ENCODE measurements at places on chromosomes 2 and 18. TPM values are rescaled to one million over a fixed set of nuclear protein-coding genes. Genes with fewer than 3 reads are reported as not detected.

CNGA3 gene
- not detected for total RNA-seq

DNA sequence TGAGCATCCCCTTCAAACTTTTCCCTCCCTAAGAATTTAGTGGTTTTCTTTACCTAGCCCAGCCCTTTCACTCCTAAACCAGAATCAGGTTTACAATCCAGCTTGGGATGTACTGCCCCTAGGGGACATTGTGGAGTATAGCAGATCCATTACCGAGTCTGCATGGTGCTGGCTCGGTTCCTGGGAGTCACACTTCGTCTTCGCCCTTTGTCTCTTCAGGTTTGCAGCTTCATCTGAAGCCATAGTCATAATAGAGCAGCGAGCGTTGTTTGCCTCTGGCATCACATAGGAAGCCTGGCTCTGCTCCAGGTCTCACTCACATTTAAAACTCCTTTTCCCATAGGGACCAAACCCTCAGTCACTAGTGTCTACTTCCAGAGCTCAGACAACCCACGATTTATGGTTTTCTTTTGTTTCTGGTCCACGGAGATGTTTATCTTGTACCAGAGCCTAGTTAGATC, 16.8 kb upstream of the LYPD6 start:
- DNase-seq = peak; percentile 41

GDF7 gene
- 0.33 TPM for total RNA-seq

GRCh38 chr2:227612546-227613271, 1.9 kb downstream of the SCYGR3 start:
- no peak for DNase-seq

GRCh38 chr2:72889991-72890390, 2.8 kb downstream of the SPR start:
- DNase-seq = no peak

EPG5 gene
- 12.7 TPM for total RNA-seq

DNA sequence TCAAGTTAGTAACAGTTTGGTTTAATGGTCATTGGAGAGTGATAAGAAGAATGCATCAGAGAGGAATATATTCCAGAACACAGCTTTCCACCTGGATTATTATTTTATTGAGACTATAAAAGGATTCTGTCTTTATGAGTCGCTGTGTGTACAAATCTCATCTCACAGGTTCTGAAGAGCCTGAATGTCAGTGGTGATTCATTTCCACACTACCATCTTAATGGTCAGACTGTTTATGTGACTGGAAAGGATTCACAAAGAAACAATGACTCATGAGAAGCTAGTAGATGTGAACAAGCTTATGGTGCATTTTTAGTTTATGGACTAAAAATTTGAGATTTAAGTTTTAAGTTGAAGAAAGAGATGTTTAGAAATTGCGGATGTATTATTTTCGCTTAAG, 685.4 kb upstream of the NRXN1 start:
- DNase-seq = peak; percentile 88

GRCh38 chr2:65663831-65664407, 231.5 kb upstream of the SPRED2 start:
- DNase-seq = no peak

DNA sequence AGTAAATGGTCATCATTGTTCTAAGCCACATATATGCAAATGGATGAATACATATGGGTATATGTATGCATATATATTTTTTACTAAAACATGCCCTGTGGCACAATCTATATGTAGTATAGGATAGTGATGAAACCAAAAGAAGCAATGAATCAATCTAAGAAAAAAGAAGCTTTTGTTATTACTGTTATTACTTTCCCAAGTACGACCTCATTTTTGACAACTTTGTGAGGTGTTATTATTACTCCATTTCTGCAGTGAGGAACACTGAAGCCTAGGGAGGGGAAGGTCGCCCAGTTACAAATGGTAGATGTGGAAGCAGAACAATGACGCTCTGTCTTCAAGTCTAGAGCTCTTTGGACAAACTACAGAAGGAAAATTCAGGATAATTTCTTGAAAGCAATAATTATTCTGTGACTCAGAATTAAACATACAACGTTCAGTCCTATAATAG, 38.3 kb downstream of the STAT4 start:
- DNase-seq = no peak

- DNase-seq = no peak
Observed at GRCh38 chr18:1784113-1784512, 787.2 kb downstream of the METTL4 start.

DNA sequence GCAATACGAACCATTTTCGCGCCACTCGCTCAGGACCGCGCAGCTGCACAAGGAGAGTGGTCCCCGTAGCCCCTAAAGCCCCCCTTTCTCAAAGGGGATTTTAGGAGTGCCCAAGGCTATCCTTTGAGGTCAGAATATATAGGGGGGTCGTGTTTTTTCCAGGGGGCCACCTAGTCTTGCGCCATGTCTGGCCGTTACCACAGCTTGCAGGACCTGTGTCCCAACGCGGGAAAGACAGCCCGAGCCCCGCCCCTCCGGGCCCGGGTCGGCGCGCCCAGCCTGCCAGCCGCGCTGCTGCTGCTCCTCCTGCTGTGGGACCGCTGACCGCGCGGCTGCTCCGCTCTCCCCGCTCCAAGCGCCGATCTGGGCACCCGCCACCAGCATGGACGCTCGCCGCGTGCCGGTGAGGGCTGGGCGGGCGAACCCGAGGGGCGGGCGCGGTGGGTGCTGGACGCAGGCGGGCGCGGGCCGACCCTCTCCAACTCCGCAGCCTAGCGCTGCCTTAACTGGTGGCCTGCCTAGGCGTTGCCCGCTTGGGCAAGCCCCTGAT, at the start of gene CDCA7:
CDCA7 (plus strand) TSS at position 291 of the 550 bp plus-strand sequence; CDS start at position 383, 92 bp downstream.
- peak; percentile 71 for DNase-seq

DNA sequence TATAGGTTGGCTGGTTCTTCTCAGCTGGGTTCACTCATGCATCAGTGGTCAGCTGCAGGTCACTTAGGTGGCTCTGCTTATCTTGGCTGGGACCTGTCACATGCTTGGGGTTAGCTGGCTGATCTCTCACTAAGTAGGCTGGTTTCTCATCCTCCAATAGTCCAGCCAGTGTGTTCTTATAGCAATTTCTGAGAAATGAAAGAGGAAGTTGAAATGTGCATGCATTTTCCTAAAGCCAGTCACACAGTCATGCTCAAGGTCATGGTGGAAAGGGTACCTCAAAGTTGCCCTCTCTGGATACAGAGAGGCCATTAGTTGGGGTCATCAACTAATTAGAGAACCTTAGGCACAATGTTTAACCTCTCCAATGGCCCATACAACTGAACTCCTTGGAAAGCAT, 64.4 kb downstream of the KLHL29 start:
- no peak for DNase-seq

XPO1 gene
- 197 TPM for total RNA-seq

DNA sequence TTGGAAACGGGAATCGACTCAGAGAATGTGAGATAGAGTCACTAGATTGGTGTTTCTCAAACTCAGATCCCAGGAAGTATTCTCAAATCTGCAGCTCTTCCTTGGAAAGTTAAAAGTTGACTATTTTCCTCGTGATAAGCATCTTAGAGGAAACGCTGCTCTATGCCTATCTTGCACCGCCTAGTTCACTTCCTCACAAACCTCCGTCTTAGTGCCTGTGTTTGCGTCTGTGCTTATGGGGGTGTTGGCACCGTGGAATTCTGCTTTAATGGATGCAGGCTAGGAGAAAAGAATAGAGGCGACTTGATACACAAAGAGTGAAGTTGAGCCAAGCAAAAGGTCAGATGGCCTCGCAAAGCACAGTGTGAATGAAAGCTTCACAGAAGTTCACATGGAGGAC, 255.3 kb upstream of the ID2 start:
- DNase-seq = no peak

- DNase-seq = no peak
Observed at GRCh38 chr2:10373931-10374330, 71.2 kb downstream of the HPCAL1 start.

GRCh38 chr18:7190547-7191156, 40.2 kb upstream of the LRRC30 start:
- DNase-seq = no peak

Measured in HT1080 (cell line).